ENCODE measurements at places on chromosomes 11 and 22.

GRCh38 chr11:71145988-71146824 lies 106.2 kb downstream of the SHANK2 start:
- DNase-seq = no peak

- peak; percentile 90 for DNase-seq
Measured at GRCh38 chr11:95512682-95513081, 276.9 kb downstream of the FAM76B start.

GRCh38 chr11:96103102-96103501 lies 179.2 kb upstream of the MTMR2 start:
- DNase-seq = no peak

DNA sequence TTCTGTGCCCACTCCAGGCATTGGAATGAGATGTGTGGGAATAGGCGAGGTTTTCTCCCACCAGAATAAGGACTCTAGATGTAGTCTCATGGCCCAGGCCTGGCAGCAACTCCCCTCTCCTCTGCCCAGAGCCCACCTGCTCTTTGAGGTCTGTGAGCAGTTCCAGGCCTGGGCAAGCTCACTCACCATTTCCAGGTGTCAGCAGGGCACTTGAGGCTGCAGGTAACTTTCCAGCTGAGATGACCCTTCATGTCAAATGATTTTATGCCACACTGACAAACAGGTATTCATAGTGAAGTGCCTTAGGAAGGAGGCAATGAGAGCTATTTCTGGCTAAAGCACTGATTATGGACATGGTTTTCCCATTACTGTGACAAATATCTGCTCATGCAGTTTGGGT lies 123.3 kb upstream of the CCDC90B start:
- DNase-seq = no peak

DNA sequence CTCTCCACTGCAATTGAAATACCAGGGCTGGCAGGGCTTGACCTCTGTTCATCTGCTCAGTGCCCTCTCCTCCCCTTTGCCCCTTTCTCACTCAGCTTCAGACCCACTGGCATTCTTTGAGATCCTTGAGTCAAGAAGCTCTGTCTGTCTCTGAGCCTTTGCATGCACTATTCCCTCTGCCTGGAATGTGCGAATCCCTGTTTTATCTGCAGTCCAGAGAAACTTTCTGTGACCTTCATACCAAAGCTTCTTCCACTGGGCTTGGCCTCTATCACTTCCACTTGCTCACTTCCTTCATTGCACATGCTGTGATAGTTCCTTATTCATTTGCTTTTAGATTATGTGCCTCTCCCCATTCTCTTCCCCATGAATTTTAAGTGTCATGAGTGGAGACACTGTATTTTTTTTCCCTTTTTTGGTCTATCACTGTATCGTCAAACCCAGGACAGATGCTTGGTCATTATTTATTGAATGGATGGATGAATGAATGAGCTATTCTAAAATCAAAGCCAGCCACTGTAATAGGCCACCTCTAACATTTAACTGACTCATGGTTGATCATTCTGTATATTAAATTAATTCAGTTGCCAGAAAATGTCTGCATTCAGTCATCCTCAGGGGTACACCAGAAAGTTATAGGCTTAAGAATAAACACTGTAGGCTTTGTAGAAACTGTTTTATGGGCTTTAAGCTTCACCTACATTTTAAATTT lies 88.7 kb upstream of the TIMP3 start:
- DNase-seq = no peak

GRCh38 chr22:30079952-30080533 lies at the start of gene HORMAD2:
TSS of gene HORMAD2 (plus strand) at chr22:30080464. CDS start at chr22:30093953, 13,489 bp downstream.
- peak; percentile 14 for DNase-seq

DNA sequence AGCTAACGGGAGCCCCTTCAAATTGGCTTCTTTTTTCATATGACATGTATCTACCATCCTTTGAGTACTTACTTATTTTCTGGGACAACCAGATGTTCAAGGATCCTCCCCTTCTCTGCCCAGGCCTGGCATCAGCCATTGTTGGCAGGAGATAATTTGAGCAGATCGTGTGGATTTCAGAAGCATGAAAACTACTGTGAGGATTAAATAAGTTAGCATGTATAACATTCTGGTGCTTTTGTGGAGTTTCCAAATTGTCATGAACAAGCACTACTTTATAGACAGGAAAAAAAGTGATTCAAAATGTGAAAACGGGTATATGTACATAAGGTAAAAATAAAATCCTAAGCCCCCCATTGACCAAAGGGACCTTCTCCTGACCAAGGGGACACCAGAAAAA lies 2.1 kb upstream of the NADSYN1 start:
- no peak for DNase-seq

DNA sequence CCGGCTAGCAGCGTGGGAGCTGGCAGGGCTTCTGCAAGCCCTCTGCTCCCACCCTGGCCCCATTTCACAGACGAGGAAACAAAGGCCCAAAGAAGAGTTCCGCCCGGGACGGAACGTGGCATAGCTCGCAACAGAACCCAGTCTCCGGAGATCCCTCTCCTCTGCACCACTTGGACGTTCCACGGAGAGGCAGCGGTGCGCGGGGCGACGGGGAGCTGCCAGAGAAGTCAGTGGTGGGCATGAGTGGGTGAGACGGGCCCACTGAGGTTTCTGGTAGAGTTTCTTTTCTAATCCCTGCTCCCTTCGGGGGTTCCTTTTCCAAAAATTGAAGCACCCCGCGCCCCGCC lies 554 bp upstream of the NECTIN1 start:
- no peak for DNase-seq

GRCh38 chr22:40363059-40363458 lies 7.3 kb upstream of the SGSM3 start:
- DNase-seq = no peak
